T-helper 1 cell (primary cell): ENCODE measurements at places on chromosomes 2 and 18.

DNA sequence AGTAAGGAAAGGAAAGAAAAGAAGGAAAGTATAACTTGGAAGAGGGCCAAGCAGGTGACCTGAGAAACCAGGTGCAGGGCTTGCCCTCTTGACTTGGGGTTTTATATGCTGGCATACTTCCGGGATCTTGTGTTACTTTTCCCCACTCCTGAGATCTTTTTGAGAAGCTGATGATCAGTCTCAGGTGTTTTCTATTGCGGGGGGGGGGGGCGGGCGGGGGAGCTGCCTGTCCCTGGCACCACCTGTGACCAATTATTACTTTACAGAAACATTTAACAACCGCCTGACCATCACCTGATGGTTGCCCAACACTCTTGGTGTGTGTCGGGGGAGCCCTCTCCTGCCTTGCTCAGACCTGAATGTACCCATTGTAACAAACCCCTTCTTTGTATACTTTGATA, 6.9 kb upstream of the CASP10 start:
- no peak for DNase-seq

DNA sequence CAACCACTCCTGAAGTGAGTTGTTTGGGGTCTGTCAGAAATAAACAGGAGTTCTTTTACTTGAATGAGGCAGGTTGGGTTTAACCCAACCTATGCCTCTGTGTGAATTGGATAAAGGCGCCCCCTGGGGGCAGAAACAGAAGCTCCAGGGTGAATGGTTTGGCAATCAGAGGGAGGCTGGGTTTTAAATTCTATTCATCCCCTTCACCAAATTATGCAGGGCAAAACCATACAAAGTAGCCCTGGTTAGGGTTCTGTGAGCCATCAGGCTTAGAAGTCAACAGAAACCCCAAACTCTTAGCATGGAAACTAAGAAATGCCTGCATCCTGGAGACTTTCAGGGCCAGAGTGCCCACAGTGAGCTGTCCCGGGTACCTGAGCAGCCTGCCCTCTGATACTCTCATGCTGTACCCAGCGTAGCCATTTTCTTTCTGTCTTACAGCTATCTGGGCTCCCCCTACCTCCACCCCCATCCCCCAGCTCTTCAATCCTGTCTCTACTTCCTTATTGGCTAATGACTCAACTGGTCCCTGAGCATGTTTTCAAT, 241.5 kb downstream of the ICOS start:
- DNase-seq = peak; percentile 64

- no peak for DNase-seq
These were observed 67.3 kb downstream of the ASB1 start for GRCh38 chr2:238493880-238494572.

DNA sequence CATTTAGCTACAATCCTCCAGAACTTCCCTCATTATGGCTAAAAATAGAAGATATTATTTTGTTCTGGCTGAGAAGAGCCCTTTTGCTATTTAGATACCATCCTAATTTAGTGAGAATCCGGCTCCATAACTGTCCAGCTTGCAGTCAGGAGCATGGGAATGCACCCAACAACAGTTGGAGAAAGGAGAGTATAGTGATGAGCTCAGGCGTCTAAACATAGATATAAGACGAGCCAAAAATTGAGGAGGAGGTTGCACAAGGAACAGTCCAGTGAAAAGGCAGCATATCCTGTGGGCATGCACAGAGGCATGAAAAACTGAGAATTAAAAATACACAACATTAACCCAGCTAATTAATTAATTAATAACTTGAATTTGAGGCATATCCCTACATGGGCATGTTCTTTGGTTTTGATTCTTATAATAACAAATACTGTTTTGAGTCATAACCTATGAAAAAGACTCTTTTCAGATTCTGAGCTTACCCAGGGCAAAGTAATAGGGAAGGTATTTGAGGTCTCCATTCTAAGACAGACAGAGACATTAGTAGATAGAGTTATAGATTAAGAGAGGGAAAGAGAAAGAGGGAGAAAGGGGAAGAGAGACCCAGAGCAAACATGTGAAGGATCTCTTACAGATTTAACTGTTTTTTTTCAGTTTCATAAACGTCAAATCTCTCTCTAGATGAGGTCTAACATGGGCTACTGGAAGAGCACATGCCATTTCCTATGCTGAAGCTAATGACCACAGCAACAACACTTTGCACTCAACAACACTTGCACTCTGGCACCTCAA, 311.2 kb downstream of the OSR1 start:
- no peak for DNase-seq

DNA sequence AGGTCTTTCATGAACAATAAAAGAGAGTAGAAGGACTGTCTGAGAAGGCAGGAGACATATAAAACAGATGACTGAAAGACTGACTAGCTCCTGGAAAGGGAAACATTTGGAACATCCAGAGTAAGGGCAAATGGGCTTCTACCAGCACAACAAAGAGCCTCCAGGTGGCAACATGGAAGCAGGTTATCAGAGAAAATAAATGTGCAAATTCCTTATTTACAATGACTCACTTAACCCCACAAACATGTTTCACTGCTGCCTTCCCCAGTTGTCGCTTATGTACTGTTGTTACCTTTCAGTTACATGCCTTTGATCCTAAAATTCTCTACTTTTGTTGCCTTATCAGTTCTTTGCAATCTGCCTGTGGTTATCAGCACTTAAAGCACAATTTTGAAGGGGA, 117.0 kb downstream of the HIBCH start:
- no peak for DNase-seq

- DNase-seq = no peak
These were observed 884 bp downstream of the PROM2 start for GRCh38 chr2:95275151-95275515.

- DNase-seq = no peak
These were observed 30.1 kb upstream of the MC5R start for GRCh38 chr18:13793819-13794218.

DNA sequence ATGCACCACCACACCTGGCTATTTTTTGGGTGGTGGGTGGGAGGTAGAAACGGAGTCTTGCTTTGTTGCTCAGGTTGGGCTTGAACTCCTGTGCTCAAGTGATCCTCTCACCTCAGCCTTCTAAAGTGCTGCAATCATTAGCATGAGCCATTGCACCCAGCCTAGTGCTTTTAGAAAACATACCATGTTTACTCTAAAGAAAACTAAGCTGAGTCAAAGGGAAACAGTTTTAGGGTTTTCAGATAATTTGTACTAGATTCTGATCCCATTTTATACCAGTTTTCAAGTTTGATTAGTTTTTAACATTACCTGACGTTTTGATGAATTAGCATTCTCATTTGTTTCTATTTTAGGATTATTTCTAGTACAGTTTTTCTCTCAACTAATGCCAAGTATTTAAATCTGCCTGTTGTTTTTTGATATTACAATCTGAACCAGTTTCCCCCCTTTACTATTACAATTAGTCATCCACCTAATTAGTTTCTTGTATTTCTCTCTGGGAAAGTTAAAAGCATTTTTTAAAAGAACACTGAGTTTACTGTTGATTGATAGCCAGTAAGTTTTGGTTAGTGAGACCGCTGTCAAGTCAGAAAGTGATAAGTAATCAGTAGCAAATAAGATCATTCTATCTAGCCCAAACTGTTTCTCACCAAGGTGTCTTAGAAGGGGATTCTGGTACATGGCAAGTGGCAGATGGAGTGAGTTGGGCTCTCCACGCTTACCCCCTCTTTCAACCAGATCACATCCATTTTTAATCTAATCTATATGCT, 24.2 kb upstream of the TBR1 start:
- DNase-seq = no peak

GRCh38 chr2:129319422-129319717, 660.1 kb upstream of the RAB6C start:
- no peak for DNase-seq

DNA sequence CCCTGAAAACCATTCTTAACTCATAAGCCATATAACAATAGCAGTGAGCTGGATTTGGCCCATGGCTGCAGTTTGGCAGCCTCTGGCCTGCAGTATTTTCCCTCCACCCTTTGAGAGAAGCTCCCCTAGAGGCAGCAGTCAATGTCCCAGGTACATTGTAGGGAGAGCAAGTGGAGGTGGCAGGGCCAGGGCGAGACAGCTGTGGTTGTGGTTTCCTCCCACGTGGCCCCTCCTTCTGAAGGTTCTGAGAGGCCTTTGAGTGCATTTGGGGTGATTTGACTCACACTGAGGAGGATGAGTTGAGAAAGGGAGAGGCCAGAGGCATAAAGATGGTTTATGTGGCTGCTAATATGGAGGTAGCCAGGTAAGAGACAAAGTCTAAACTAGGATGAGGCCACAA, 45.5 kb upstream of the LDAH start:
- peak; percentile 75 for DNase-seq
